ENCODE measurements at places on chromosomes 4 and X.

DNA sequence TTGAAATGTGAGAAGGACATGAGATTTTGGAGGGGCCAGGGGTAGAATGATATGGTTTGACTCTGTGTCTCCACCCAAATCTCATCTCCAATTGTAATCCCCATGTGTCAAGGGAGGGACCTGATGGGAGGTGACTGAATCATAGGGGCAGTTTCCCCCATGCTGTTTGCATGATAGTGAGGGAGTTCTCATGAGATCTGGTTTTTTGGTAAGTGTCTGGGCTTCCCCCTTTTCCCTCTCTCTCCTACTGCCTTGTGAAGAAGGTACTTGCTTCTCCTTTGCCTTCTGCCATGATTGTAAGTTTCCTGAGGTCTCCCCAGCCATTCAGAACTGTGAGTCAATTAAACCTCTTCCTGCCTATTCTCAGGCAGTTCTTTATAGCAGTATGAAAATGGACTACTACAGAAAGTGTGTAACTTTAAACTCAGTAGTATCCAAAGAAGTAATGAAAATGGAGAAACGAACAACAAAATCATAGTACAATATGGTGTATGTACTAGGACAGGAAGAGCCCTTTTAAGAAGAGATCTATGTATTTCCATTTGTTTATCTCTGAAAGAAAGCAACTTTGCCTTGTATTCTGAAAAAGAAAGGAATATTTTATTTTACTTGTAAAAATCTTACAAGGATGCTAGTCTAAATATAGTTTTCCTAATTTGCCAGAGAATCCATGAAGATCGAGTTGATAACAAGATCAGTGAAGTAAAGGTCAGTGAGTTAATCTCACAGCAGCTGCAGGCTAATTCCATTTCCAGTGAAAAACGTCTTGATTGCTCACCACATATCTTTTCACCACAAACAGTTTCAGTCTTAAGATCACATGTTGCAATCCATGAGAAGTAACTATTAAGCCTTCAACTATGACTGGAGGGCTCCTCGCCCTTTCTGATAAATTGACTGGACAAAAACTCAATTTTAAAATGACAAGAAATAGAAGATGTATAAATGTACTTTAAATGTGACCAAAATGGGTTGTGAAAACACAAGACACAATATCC is 20.5 kb downstream of the PKD2 start:
- no peak for DNase-seq

DNA sequence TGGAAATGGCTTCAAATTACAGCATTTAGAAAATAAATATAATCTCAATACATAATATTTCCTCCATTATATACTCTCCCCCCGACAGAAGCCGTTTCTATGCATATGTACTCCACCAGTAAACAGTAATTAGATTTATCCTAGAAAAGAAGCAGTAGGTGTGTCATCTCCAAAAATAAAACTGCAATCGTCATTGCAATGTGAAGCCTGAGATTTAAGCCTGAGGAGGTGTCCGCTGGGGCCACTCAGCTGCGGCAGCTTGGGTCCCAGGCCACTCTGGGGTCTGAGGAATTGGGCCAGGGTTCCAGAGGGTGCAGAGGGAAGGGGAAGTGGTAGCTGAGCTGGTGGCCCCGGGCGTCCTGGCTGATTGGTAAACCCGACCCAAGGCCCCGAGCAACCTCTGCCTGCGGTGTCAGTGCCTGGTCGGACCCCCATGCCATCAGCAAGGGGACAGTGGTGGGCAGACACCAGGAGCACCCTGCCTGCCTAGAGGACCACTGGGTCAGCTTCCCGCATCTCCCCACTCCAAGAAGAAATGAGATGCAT is 7.8 kb upstream of the MXD4 start:
- no peak for DNase-seq

DNA sequence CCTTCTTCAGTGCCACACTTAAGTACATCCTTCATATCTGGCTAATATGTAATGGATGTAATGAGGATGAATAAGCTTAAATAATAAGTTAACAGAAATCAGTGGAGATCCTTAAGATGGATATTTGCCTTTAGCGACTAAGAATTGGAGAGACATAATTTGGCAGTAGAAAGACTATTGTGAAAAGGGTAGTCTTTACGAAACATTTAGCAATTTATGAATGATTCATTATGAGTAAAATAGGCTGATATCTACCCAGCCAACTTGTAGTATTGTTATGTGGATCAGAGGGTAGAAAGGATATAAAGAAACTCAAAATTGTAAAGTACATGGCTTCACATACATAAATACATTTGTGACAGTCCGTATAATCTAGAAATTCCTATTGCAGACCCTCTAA is 2371.8 kb downstream of the PCDH7 start:
- DNase-seq, result no peak

- DNase-seq, result no peak
These were observed 3.9 kb upstream of the SYNPO2 start for GRCh38 chr4:118884716-118885115.

- DNase-seq, result no peak
These were observed 71.0 kb downstream of the PJA1 start for GRCh38 chrX:69093960-69094871.

DNA sequence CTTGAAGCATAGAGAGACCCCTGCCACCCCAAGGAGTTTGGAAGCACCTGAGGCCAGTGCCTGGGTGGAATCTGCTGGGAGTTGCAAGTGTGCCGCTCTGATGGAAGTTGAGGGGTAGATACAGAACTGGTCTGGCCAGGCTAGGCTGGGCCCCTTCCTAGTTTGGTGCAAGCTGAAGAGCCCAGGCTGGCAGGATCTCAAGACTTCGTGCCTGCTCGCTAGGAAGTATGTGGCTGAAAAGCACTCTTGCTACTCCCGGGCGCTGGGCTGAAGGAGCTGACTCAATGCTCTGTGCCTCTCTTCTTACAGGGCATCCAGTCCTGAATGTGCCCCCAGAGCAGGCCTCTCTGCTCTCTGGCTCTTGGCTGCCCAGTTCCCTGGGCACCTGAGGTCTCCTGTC is 51.7 kb upstream of the PJA1 start:
- no peak for DNase-seq

GRCh38 chr4:12545812-12546211 is 938.3 kb downstream of the RAB28 start:
- DNase-seq, result no peak
